ENCODE measurements at places on chromosomes 2 and 18.
A peak's percentile ranks its signal among the peaks of the same experiment; 100 is the strongest.

DNA sequence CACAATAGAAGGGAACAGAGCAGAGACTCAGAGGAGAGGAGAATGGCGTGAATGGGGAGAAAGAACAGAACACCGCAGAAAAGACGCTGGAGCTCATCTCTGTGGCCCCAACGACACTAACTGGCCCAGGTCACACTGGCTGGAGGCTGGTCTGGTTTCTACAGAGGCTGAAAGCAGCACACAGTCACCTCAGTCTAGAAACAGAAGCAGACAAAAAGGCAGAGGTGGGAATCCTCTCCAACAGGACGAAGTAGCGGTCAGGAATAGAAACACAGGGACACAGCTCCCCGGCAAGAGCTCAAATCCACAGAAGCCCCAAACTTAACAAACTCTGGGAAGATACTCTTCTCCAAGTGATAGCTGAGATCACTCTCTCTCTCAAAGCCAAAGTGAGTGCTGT, 9.2 kb downstream of the SLC66A2 start:
- DNase-seq, result no peak

DNA sequence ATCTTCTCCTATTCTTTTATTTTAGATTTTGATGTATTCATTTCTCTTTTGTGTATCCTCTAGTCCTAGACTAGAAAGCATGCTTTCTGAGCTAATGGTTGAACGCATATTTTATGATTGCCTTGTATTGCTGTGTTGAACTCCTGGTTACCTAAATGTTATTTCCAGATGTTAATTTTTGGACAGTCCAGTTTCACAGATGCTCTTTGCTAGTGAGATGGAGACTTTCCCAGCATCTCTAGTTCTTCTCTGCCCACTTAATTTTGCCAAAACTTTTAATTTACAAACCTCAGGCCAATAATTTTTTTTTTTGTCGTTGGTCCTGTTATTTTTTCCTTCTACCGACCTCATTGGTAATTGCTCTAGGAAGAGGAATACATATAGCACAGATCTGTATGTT, 153.2 kb downstream of the HAUS1 start:
- no peak for DNase-seq

- peak; percentile 15 for DNase-seq
Measured at GRCh38 chr2:42047488-42048298, at the start of gene PKDCC. Gene PKDCC, plus strand, starts transcription at chr2:42048021. Its CDS starts 179 bp downstream, at chr2:42048200.

- no peak for DNase-seq
Measured at GRCh38 chr2:74293191-74293991, 49.8 kb downstream of the SLC4A5 start.

- no peak for DNase-seq
Measured at GRCh38 chr2:206979922-206980321, 40.6 kb downstream of the CPO start.

- DNase-seq, result no peak
Measured at GRCh38 chr2:96540136-96540535, 3.6 kb downstream of the ARID5A start.

DNA sequence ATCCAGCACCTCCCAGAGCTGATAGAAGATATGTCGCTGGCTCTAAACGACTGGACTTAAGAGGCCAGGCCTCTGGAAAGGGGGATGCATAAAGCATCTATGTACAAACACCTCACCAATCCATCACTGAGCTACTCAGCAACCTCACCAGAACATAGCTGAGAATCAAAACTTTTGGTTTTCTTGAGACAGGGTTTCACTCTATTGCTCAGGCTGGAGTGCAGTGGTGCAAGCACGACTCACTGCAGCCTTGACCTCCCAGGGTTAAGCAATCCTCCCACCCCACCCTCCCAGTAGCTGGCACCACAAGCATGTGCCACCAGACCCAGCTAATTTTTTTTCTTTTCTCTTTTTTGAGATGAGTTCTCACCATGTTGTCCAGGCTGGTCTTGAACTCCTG, 62.9 kb upstream of the MSH6 start:
- no peak for DNase-seq

GRCh38 chr2:31965094-31965493, 45.7 kb downstream of the MEMO1 start:
- DNase-seq, result no peak

DNA sequence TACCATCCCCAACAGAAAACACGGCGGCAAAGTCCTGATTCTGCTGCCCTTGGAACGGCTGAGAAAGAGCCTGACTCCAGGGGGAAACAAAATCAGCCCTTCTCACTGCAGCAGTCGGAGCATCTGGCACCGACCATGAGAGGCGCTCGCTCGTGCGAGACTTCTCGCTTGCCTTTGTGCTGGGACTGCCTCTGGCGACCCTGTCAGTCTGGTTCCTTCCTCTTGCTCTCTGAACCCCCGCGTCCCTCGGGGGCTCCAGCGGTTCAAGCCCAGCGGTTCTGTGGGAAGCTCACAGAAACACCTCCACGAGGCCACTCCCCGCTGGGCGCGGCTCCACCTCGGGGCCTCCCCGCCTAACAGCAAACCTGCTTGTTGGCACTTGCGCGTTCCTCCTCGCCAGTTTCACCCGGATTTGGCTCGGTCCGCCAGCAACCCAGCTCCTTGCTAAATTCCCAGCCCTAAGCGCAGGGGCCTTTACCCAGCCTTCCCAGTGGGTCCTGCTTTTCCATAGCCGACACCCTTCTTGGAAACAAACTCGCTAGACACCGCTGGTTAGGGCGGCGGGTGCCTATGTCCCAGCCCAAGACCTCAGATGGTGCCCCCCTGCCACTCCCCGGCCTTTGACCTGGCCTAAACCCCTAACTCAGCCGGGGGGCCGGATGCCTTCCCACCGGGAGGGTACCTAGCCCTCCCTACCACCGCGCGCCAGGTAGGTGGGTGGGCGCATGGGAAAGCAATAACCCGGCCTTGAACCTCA, 2.2 kb downstream of the RND3 start:
- DNase-seq, result peak; percentile 31

GRCh38 chr2:36425608-36426355, 70.2 kb downstream of the CRIM1 start:
- no peak for DNase-seq

- no peak for DNase-seq
Measured at GRCh38 chr2:6480514-6480913, 385.2 kb downstream of the CMPK2 start.

- DNase-seq, result no peak
Measured at GRCh38 chr2:237118025-237118424, 32.3 kb downstream of the COPS8 start.

DNA sequence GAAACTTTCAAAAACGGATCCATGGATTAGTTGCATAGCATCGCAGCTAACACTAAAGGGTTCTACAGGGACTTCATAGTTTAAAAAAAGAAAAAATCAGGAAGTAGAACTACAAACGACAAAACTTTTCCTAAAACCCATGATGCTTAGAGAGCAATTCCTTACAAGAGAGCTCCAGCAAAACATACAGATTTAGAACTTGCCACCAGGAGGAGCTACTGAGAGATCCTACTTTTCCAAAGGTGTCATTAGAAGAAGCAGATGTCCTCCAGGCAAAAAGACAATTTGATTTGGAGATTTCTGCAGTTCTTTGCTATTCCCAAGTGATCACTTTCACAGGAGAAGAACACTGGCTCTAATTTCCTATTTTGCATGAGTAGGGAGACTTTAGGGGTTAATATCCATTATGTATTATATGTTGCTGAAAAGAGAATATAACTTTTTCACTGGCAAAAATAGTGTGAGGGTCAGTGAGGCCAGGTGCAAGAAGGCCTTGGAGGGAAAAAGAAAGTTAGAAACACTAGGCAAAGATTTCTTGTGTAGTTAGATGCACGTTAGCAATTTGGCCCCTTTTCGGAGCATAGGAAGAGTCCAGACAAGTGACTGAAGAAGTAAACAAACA, 436.2 kb downstream of the SUCLG1 start:
- peak; percentile 3 for DNase-seq

GRCh38 chr18:51425475-51425874, 228.0 kb upstream of the MEX3C start:
- no peak for DNase-seq

DNA sequence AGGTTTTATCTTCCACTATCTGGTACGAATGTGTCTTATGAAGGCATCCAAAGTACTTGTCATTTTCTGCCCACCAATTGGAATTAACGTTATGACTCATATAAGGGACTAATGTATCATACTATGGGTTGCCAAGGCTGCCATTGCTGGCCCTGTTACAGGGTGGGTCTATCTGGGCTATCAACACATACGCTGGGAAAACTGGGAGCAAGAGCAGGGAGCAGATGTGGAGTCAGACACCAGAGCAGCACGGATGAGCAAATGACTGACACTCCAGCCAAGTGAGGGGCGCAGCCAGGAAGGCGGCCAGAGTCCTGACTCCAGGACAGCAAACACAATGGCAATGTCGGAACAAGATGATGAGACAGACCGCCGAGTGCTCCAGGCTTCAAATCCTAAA, 145.9 kb downstream of the COPS8 start:
- DNase-seq, result no peak

DNA sequence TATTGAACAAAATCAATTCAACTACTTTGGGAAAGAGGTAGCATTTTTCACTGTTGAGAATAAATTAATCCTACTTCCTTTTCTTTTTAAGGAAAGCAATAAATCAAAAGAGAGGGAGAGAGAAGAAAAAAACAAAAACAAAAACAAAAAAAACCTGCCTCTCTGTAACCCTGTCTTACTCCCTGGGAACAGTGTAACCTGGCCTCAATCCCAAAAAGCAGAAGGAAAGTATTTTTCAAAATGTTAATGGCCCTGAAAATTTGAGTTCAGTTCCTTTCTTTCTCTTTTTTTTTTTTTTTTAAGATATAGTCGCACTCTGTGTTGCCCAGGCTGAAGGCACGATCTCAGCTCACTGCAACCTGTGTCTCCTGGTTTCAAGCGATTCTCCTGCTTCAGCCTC, 35.9 kb downstream of the RHOB start:
- no peak for DNase-seq

- DNase-seq, result no peak
Measured at GRCh38 chr2:144409241-144409640, 110.7 kb downstream of the ZEB2 start.

DNA sequence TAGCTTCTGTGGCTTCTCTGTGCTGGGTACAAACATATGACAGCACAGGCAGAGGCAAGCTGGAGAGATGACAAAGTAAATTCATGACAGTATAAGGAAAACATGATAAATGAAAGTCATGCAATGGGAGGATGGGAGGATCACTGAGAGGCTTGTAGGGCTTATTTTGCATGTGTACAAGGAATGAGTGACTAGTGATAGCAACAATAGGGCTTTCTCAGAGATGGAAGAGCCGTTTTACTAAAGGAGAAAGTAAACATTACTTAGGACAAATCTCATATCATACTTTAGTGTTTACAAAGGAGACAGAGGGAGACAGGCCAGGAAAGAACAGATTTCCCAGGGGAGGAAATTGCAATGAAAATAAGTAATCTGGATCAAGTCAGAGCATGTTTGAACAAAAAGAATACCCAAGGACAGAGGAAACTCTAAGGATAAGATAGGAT, 82.5 kb upstream of the RBMS1 start:
- no peak for DNase-seq

Data from NCI-H524 treated with DMSO at 0.1 percent for 48 hours (cell line).